Motor neuron (in vitro differentiated cells): ENCODE measurements at places on chromosomes 7 and 10.

GRCh38 chr10:132646443-132647097 is 109.0 kb downstream of the INPP5A start:
- ATAC-seq: no peak

DNA sequence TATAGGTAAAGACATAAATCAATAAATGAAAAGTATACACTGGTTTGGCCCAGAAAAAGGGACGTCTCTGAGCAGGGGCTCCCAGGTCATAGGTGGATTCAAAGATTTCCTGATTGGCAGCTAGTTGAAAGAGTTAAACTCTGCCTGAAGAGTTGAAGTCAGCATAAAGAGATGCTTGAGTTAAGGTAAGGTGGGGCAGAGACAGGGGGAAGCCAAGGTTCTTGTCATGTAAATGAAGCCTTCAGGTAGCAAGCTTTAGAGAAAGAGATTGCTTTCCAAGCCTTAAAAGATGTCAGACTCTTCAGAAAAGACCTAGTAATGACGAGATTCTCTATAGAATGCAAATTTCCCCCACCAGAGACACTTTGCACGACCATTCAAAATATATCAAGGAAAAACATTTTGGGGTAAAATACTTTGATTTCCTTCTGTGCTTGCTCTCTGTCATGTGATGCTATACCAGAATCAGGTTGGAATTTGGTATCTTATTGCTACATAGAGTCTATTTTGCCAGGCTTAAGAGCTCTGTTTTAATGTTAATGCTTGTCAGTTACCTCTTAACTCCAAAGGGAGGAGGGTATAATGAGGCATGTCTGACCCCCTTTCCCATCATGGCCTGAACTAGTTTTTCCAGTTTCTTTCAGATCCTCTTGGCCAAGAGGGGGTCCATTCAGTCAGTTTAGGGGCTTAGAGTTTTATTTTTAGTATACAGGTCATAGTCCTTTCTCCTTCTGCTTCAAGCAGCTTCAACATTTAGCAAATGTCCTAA is 429.6 kb downstream of the ADRA2A start:
- ATAC-seq: no peak

DNA sequence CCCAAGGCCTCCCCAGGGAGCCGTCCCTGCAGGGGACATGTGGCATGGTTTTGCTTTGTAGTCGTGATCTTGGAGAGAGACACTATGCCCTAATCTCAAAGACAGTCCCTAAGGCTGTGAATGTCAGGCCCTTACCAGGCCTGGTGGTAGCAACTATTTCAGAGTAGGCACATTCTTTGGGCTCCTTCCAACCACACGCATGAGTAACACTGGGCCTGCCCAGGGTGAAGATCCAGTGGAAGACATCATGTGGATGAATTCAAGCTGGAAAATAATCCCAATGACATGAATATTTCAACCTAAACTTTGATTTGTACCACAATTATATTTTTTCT is 39.5 kb upstream of the INSIG1 start:
- peak; percentile 67 for ATAC-seq

DNA sequence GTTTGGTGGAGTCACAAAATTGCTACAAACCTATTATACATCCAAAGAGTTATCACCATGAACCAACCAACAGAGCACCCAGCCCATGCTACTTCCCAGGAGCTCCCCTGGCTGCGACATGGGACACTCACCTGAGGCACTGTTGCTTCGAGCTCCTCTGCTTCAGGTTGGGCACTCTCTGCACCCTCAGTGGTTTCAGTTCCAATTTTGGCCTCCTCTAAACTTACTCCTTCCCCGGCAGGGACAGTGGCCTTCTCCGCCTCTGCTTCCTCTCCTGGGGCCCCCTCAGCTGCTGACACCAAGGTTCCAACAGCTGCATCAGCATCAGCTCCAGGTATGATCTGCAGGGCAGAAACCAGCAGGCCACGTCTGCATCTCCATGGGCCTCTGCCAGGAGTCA is 120.4 kb upstream of the TARP start:
- no peak for ATAC-seq
